ENCODE measurements at places on chromosomes 12 and 14. TPM values are rescaled to one million over a fixed set of nuclear protein-coding genes. Genes with fewer than 3 reads are reported as not detected.

NEDD1 gene
- total RNA-seq = 19.6 TPM

FGF6 gene
- total RNA-seq = not detected

GLIPR1L1 gene
- not detected for total RNA-seq

PTGER2 gene
- total RNA-seq = 40.5 TPM

GRCh38 chr14:75845136-75845804, 136.5 kb downstream of the TGFB3 start:
- no peak overlapping the region for H3K27ac ChIP-seq
- no peaks in the 10 kb centered on the region for H3K27me3 ChIP-seq
- DNase-seq = no peak
- no peak overlapping the region for H3K4me3 ChIP-seq
- peaks cover 2% of the 10 kb centered on the region for H3K36me3 ChIP-seq
- H3K4me1 ChIP-seq = peaks cover 3% of the 10 kb centered on the region

- H3K27ac ChIP-seq = peak overlapping the region; percentile 90
- no peaks in the 10 kb centered on the region for H3K27me3 ChIP-seq
- H3K36me3 ChIP-seq = no peaks in the 10 kb centered on the region
- peaks cover 36% of the 10 kb centered on the region for H3K4me1 ChIP-seq
- H3K4me3 ChIP-seq = peak overlapping the region; percentile 98
Measured at GRCh38 chr12:42144158-42144407, 591 bp downstream of the GXYLT1 start.

DNA sequence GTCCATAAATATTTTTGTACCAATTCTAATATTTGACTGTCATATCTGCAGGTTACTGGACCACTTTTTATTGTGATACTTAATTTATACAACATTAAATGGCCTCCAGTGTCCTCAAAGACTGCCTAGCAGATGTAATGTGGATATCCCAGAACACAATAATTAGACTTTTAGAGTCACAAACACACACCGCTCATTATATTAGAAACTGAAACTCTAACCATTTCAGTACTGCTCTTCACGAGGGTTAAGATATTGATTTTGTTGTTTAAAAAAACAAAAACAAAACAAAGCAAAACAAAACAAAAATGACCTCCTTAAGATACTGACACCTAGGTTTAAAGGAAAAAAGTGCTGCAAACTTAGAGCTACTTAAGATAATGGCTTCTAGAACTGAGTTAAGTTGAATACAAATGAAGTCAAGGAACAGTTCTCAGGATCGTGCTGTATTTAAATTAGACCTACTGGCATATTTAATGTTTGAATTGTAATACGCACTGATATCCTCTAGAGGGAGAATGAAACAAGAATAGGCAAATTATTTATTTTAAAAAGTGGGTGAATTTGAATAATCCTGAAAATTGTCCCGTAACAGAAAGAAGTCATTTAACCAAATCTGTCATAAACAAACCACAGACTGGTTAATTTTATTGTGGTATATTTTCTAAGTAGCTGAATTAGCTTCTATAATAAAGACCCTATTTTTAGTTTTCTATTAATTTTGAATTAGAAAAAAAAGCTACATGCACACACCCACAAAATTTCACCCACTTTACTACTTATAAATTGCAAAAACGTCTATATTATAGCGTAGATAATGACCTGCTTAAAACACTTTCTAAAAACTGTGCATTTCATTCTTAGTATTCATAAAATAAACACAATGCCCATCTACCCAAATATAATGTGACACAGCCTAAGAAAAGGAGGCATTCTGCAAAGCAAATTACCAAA, 395.2 kb upstream of the DCN start:
- peak overlapping the region; percentile 86 for H3K4me3 ChIP-seq
- DNase-seq = no peak
- peaks cover 7% of the 10 kb centered on the region for H3K27me3 ChIP-seq
- H3K36me3 ChIP-seq = no peaks in the 10 kb centered on the region
- H3K4me1 ChIP-seq = peaks cover 7% of the 10 kb centered on the region
- H3K27ac ChIP-seq = peak overlapping the region; percentile 85

- H3K27ac ChIP-seq = peak overlapping the region; percentile 82
- H3K4me1 ChIP-seq = peaks cover 34% of the 10 kb centered on the region
- H3K4me3 ChIP-seq = peak overlapping the region; percentile 95
- DNase-seq = no peak
- no peaks in the 10 kb centered on the region for H3K27me3 ChIP-seq
Measured at GRCh38 chr12:100141666-100141997, 1.0 kb downstream of the BLTP3B start.

DNA sequence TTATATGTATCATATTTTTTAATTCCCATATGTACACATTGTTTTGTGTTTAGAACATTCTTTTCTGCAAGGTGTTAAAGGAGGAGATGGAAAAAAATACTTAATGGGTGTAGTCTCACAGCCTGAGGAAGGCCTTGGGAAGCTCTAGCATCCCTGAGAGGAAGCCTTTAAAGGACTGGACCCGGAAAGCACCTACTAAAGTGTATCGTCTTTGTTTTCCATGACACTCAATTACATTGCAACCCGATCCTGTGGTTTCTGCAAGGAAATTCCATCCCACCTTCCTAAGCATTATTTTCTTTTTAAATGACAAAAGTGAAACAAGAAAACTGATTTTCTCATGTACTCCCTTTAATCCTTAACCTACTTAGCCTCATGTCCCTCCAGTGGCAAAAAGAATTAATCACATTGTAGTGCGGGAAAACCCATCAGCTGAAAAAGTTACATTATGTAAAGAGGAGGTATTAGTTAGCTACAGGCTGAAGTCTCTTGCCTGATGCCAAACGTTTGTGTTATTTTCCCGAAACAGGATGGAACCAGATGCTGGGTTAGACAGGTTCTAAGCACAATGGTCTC, 147.8 kb upstream of the CPSF6 start:
- DNase-seq = no peak
- H3K27ac ChIP-seq = no peak overlapping the region
- H3K27me3 ChIP-seq = peaks cover 42% of the 10 kb centered on the region
- peaks cover 3% of the 10 kb centered on the region for H3K4me1 ChIP-seq

- no peaks in the 10 kb centered on the region for H3K36me3 ChIP-seq
- H3K27me3 ChIP-seq = no peaks in the 10 kb centered on the region
- H3K4me3 ChIP-seq = no peak overlapping the region
- peaks cover 20% of the 10 kb centered on the region for H3K4me1 ChIP-seq
- no peak for DNase-seq
Measured at GRCh38 chr12:750366-751191, 1.8 kb upstream of the WNK1 start.

- H3K4me3 ChIP-seq = no peak overlapping the region
- no peak overlapping the region for H3K27ac ChIP-seq
- no peaks in the 10 kb centered on the region for H3K27me3 ChIP-seq
- no peak for DNase-seq
- H3K36me3 ChIP-seq = no peaks in the 10 kb centered on the region
- H3K4me1 ChIP-seq = no peaks in the 10 kb centered on the region
Measured at GRCh38 chr12:84166812-84167211, 745.8 kb downstream of the SLC6A15 start.

DNA sequence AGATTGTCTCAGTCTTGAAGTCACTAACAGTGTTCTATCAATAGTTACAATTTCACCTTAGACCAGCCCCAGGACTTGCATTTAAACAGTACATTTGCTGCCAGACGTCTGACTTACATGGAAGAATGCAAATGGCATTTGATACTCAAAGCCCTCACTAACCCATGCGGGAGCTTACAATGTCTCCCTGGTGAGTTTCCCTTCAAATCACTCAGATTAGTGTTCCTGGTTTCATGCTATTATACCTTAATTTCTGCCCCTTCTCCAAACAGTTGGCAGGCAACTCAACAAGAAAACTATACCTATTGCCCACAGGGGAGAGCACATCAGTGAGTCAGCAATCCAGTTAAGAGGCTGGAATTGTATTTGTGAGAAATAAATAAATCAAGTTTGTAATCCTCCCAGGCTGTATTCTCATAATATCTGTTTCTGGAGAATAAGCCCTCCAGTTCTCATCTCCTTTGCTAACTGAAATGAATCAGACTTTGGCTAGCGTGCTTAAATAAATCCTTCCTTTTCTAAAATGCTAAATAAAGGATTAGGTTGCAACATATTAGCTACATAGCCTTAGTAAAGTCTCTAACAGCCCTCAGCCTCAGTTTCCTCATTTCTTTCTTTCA, 23.7 kb downstream of the GSTZ1 start:
- DNase-seq = no peak
- H3K4me1 ChIP-seq = peaks cover 6% of the 10 kb centered on the region
- H3K27ac ChIP-seq = peak overlapping the region; percentile 41
- H3K4me3 ChIP-seq = no peak overlapping the region

GRCh38 chr12:109581856-109582255, 8.3 kb downstream of the MVK start:
- no peaks in the 10 kb centered on the region for H3K27me3 ChIP-seq
- H3K27ac ChIP-seq = no peak overlapping the region

- DNase-seq = peak; percentile 29
- peak overlapping the region; percentile 47 for H3K4me3 ChIP-seq
- peak overlapping the region; percentile 14 for H3K27ac ChIP-seq
- peaks cover 33% of the 10 kb centered on the region for H3K4me1 ChIP-seq
- no peaks in the 10 kb centered on the region for H3K36me3 ChIP-seq
Measured at GRCh38 chr12:132506328-132507160, 16.6 kb downstream of the FBRSL1 start.

DNA sequence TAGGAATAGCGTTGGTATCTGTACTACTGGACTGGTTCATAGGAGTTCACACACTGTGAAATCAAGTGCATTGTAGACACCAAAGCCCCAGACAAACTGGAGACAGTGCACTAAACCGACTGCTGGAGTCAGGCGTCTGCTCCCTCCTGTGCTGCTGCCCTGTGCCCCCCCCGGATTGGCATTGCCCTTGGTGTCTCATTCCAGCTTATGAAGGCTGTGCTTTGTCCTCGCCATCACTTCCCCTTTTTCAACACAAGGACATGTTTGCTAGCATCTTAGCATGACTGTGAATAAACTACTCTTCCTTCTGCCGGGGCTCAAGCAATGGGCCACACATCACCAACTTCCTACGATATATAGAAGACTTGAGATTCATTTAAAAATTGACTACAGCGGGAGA, 84.0 kb downstream of the TMCC3 start:
- no peaks in the 10 kb centered on the region for H3K4me1 ChIP-seq
- DNase-seq = no peak
- peaks cover 47% of the 10 kb centered on the region for H3K27me3 ChIP-seq
- no peak overlapping the region for H3K4me3 ChIP-seq
- H3K36me3 ChIP-seq = peaks cover 2% of the 10 kb centered on the region

DNA sequence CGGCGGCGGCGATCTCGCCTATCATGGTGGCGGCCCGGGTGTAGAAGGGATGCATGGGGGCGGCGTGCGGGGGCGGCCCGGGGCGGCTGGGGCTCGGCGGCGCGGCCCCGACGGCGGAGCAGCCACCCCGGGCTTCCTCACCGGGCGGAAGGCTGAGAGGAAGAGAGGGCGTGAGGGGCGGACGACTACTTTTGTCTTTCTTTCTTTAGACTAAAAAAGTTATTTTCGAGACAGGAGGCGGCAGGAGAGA, 240 bp downstream of the BTG1 start:
- no peaks in the 10 kb centered on the region for H3K27me3 ChIP-seq
- H3K36me3 ChIP-seq = peaks cover 18% of the 10 kb centered on the region
- H3K4me1 ChIP-seq = peaks cover 30% of the 10 kb centered on the region
- no peak for DNase-seq
- H3K4me3 ChIP-seq = peak overlapping the region; percentile 99

DNA sequence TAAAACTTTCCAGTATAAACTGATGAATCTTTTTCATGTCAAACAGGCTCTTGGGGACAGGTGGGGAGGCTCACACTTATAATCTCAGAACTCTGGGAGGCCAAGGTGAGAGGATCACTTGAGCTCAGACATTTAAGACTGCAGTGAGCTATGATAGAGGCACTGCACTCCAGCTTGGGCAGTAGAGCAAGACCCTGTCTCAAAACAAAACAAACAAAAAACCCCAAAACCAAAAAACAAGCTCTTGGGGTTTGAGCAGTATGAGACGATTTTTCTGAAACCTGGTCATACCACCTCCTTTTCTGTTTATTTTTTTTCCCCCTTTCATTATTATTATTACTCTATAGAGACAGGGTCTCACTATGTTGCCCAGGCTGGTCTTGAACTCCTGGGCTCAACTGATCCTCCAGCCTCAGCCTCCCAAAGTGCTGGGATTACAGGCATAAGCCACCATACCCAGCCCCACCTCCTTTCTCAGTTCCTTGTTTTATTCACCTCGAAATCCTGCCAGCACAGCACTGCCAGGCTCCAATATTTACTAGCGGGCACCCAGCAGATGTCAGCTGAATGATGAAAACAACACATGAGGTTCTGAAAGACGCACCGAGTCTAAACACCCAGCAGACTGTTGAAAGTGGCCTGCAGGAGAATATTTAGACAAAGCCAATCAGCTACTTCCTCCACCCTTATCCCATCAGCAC, 19.5 kb upstream of the CDK17 start:
- H3K4me1 ChIP-seq = peaks cover 16% of the 10 kb centered on the region
- H3K4me3 ChIP-seq = no peak overlapping the region
- H3K27ac ChIP-seq = no peak overlapping the region
- H3K27me3 ChIP-seq = no peaks in the 10 kb centered on the region

DNA sequence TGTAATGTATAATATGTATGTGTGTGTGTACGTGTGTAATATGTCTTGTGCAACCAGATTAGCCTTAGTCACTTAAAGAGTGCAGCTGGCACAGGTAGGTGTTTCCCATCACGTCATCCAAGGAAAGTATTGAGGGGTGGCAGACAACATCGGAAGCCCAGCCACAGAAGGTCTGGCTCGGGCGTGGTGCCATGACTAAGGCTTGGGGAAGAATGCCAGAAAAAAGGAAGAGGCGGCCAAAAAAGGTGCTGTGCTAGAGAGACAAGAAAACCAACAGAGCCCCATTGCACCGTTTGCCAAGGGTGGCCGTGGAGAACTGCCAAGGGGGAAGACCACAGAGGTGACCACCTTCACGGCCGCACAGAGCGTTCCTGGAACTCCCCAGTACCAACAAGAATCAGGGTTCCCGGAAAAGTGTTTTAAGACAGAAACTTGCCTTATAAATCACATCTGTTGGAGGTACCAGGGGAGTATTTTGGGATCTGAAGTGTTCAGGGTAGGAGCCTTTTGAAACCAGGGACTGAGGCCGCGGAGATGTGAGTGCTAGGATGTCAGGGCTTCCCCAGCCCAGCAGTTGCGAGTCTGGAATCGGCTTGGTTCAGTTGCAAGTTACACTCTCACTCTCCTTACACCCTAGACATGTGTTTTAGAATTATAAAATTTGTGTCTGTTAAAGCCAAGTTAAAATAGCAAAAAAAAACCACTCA, 131.2 kb upstream of the DYRK2 start:
- no peaks in the 10 kb centered on the region for H3K36me3 ChIP-seq
- peak overlapping the region; percentile 21 for H3K27ac ChIP-seq
- peaks cover 33% of the 10 kb centered on the region for H3K4me1 ChIP-seq

GRCh38 chr14:101371799-101372793, 189.2 kb upstream of the DIO3 start:
- no peak overlapping the region for H3K4me3 ChIP-seq
- H3K27ac ChIP-seq = no peak overlapping the region
- no peak for DNase-seq
- peaks cover 76% of the 10 kb centered on the region for H3K27me3 ChIP-seq
- no peaks in the 10 kb centered on the region for H3K4me1 ChIP-seq

Data from T-helper 17 cell (primary cell).